Glomerular endothelial cell (primary cell): ENCODE measurements at places on chromosomes 5 and 9. TPM values are rescaled to one million over a fixed set of nuclear protein-coding genes. Genes with fewer than 3 reads are reported as not detected.

PCDHB3 gene
- total RNA-seq, result 0.23 and 0.58 TPM in 2 replicates

PRPF4 gene
- 23.1 and 23.7 TPM in 2 replicates for total RNA-seq

EMB gene
- total RNA-seq, result 2.0 and 4.7 TPM in 2 replicates

SH3TC2 gene
- 2.5 and 3.6 TPM in 2 replicates for total RNA-seq

TAF11L10 gene
- total RNA-seq, result not detected in 2 replicates

F2R gene
- 368 and 472 TPM in 2 replicates for total RNA-seq

CFAP90 gene
- 0.99 TPM in 1 of 2 replicates, not detected in the other for total RNA-seq

OR1J4 gene
- not detected in 2 replicates for total RNA-seq

ELOVL7 gene
- total RNA-seq, result 0.73 TPM in 1 of 2 replicates, not detected in the other

WWC1 gene
- total RNA-seq, result 2.9 and 8.5 TPM in 2 replicates

HMMR gene
- 3.7 and 8.6 TPM in 2 replicates for total RNA-seq

ARHGEF37 gene
- total RNA-seq, result 4.6 and 8.5 TPM in 2 replicates
